CD4-positive, alpha-beta T cell treated with Interleukin-10 for 1 hour (primary cell): ENCODE measurements at places on chromosomes 16 and 17.
A peak's percentile ranks its signal among the peaks of the same experiment; 100 is the strongest.

GRCh38 chr17:59329176-59330052 lies 2.0 kb upstream of the YPEL2 start:
- DNase-seq = peak; percentile 72

DNA sequence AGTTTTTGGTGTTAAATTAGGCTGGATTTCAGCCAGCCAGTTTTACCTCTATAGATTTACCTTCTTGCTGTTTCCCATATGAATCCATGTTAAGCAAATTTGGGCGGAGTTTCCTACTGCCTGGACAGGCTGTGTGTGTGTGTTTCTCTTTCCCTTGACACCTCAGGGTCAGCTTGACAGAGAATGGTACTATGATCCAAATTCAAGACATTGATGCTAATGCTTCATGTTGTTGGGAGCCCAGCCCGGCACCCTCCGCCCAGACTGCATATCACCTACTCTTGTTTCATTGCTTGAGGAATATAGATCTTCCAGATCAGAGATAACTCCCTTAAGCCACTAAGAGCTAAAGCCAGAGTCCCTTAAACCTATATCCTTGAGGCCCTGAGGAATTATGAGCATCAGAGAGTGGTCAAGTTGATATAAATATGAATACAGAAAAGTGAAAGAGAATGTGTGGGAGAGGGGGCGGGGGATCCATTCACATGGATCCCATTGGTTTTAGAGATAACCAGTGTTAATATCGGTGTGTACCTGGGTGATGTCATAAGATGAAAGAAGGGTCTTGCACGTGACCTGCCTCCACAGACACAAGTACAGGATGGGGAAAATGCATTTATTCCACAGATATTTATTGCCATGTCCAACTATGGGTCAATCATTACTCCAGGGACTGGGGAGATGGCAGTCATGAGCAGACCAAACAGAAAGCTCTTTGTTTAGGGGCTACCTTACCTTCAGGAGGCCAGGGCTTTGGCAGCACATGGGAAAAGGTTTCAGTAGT lies 69.7 kb downstream of the WIPI1 start:
- no peak for DNase-seq

DNA sequence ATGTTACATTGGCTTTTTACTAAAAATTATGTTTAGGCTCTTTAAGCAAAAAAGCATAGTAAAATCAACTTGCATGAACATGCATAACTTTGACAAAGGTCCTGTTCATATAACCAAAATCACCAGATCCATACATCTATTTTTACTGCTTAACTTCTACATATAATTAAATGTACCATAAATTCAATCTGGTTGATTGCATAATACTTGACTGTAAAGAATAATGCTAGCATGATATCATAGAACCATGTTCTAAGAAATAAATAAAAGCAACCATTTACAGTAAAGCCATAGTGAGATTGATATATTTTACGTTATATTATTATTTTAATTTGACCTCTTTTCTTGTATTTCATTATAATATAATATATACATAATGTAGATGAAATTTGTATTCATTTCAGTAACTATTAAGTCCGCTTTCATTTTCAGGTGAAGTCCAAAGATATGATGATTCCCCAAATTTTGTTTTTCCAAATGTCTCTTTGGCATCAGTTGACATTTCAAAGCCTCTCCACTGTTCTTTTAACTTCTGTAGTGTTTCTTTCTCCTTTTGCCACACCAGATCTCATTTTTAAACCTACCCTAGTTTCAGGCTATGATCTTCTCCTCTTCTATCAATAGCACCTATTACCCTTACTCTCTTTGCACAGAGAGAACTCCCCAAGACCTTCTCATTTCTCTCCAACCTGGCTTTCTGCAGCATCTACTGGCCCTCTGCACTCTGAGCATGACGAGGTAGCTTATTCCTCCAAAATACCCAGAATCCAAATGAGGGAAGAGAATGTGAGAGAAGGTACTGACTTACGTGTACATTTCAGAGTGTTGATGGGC lies 1.8 kb downstream of the APOH start:
- DNase-seq = no peak

GRCh38 chr16:56675685-56676210 lies 6.1 kb downstream of the MT1H start:
- peak; percentile 34 for DNase-seq

DNA sequence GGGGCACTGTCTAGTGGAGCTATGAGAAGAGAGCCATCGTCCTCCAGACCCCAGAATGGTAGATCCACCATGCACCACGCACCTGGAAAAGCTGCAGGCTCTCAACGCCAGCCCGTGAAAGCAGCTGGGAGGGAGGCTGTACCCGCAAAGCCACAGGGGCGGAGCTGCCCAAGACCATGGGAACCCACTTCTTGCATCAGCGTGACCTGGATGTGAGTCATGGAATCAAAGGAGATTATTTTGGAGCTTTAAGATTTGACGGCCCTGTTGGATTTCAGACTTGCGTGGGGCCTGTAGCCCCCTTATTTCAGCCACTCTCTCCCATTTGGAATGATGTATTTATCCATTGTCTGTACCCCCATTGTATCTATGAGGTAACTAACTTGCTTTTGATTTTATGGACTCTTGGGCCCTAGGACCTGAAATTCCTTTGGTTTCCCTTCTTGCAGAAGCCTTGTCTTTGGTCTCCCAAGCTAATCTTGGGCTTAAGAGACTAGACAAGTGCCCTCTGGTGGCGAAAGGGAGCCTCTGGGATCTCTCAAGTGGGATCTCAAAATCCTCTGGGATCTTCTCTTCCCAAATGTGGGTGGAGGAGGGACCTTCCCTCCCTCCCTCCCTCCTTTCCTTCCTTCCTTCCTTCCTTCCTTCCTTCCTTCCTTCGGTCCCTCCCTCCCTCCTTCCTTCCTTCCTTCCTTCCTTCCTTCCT lies 58.2 kb upstream of the HAPSTR1 start:
- no peak for DNase-seq

GRCh38 chr16:66295213-66295612 lies 71.3 kb upstream of the CDH5 start:
- DNase-seq = no peak

GRCh38 chr17:81832608-81833159 lies 407 bp downstream of the MCRIP1 start:
- no peak for DNase-seq

- no peak for DNase-seq
Observed at GRCh38 chr16:89346869-89347268, 129.4 kb downstream of the ZNF778 start.

- DNase-seq = no peak
Observed at GRCh38 chr17:9009737-9010136, 11.6 kb upstream of the NTN1 start.

GRCh38 chr17:71378036-71378435 lies 742.8 kb upstream of the SOX9 start:
- DNase-seq = no peak

DNA sequence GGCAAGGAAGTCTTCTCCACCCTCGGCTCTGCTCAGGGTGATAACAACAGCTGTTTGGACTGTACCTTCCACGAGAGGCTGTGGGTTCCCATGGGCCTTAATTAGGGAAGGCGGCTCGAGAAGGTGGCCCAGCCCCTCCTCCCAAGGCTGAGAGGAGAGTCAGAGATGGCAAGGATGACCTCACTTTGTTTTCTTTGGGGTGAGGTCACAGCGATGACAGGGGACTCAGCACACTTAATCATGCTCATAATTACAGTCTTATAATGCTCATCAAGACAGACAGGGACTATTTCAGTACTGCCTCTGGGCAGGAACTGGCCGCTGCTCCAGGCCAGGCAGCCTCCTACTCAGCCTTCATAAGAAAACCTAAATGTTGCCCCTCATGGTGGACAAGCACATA lies 19.7 kb downstream of the WFDC1 start:
- no peak for DNase-seq

DNA sequence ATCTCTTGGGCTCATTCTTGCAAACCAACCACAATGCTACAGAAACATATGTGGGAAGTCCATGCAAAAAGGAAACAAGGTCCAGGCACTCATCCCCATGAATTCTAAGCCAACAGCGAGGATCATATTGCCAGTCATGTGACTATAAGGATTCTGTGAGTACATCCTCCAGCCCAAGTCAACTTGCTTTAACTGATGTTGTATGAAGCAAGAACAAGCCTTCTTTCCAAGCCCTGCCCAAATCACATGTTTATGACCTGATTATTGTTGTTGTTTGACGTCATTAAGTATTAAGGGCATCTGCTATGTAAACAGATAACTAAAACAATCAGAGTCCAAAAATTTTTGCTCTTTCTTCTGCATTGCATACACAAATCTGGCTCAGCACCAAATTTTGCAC lies 78.2 kb upstream of the MON1B start:
- no peak for DNase-seq

GRCh38 chr17:70158180-70158579 lies 11.2 kb upstream of the KCNJ2 start:
- no peak for DNase-seq

DNA sequence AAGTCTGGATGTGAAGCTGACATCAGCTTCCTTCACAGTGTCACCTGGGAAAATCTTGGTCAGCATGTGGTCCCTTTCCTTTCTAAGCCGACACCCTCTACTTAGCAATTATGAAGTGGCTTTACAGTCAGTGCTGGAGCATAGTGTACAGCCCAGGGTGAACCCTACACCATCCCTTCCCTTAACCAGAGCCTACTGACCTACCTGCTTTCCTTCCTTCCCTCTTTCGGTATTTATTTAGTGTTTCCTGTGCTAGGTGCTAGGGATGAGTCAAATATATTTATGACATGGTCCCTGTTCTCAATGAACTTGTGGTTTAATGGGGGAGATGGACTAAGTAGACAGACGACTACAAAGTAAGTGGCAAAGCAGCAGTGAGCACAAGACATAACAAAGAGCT lies 77.5 kb downstream of the CDK5R1 start:
- no peak for DNase-seq

GRCh38 chr16:4377573-4378154 lies 6.0 kb downstream of the VASN start:
- DNase-seq = no peak

GRCh38 chr17:74573169-74573568 lies 5.9 kb upstream of the CD300H start:
- DNase-seq = no peak

GRCh38 chr16:54277845-54278703 lies 8.5 kb downstream of the IRX3 start:
- no peak for DNase-seq

DNA sequence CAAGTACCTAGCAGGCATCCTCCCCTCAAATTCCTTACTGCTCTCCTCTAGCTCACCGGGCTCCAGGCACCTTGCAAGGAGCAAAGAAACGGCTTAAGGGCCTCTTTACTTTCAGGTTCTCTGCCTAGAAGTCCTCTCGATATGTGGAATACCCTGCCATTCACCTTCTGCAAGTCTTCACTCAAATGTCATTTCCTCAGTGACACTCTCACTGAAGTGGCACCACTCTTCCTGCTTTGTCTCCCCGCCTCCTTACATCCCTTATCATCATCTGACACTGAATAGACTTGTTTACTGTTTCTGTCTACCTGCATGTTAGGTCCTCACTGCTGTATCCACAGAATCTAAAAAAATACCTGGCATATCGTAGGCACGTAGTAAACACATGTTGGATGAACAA lies 947 bp downstream of the SLC7A6OS start:
- peak; percentile 24 for DNase-seq

DNA sequence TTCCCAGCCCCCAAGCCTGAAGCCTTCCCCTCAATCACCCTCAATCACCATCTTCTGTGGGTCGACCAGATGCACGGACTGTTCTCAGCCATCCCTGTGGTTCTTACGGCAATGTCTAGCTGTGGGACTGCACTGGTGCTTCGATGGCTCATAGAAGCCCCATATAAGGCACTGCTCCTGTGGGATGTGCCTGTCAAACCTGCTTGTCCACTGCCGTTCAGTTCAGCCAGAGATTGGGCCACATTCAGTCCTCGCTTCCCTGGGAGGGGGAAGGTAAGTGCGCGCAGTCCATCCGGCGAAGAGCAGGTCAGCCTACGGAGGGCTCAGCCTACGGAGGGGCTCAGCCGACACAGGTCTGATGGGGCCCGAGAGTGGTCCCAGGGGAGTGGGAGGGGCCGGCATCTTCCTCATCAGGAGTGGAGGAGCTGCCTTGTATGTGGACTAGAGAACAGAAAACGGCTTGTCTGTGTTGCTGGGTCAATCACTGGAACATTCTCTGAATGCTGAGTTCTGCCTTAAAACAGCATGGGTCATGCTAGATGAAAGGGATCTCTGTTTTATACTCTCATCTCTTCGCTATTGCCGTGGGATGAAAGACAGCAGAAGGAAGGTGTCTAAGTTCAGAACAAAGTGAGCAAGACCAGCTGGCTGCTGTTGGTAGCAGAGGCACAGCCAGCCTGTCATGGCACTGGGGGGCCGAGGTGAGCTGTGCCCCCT lies at the start of gene CARD14:
CARD14 (plus strand) TSS at position 247 of the 717 bp plus-strand sequence. CDS start 11,409 bp downstream, outside the sequence.
- DNase-seq = no peak

DNA sequence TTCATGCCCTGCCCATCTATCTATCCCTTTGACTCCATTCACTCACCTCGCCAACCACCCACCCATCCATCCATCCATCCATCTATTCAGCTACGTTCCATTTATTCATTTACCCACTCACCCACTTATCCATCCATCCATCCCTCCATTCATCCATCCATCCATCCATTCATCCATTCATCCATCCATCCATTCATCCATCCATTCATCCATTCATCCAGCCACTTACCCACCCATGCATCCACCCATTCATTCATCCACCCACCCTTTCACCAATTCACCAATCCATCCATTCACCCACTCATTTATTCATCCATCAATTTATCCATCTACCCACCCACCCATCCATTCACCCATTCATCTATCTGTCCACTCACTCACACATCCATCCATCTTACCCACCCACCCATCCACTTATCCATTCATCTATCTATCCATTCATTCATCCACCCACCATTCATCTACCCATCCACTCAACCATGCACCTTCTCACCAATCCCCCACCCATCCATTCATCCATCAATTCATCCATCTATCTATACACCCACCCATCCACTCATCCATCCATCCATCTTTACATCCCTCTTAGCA lies 19.5 kb upstream of the KCNJ12 start:
- DNase-seq = no peak

GRCh38 chr17:77887110-77887463 lies 71.4 kb upstream of the TNRC6C start:
- DNase-seq = no peak

- DNase-seq = no peak
Observed at GRCh38 chr16:68433316-68433715, 15.0 kb downstream of the SMPD3 start.

DNA sequence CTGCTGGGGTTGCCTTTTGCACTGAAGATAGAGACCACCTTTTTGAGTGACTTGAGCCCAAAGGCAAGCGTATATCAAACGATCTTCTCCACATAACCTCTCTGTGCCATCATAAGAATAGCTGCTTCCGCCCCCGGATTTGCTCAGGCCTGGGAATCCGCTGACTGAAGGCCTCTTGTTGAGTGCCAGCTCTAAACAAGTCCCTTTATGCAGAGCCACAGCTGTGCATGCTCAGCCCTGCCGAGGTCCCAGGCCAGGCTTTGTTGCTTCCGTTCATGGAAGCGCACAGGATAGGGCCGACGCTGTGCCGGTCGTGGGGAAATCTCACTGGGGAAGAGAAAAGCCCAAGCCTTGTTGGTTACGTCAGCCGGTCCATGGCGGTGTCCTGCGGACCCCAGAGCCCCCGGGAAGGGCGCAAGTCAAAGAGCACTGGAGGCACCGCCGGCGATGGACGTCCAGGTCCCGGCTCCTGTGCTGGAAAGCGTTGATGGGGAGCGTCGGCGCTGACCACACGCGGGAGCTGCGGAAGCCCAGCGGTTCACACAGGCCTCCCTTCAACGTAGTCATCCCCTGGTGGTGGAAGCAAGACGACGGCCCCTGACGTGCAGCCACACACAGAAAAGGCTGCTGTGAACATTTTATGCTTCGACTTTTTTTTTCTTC lies 23.5 kb upstream of the RPL13 start:
- DNase-seq = no peak

- no peak for DNase-seq
Observed at GRCh38 chr17:73200476-73200875, 7.6 kb downstream of the COG1 start.
